Thoracic aorta (tissue), 2 donors: ENCODE measurements at places on chromosomes 2 and 18.

DNA sequence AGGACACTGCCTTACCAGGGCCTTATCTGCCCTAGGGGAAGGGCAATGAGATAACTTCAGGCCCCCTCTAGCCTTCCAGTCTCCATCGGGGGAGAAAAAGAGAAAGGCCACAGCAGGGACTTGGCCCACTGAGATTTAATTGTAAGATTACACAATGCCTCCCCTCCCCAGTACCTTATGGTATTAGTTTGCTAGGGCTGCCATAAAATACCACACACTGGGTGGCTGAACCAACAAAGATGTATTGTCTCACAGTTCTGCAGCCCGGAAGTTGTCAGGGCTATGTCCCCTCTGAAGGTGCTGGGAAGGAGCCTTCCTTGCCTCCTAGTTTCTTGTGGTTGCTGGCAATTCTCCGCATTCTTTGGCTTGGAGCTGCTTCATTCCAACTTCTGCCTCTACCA lies 34.8 kb upstream of the SPATA3 start:
- DNase-seq = no peak

GRCh38 chr2:190859347-190860297 lies 21.0 kb upstream of the GLS start:
- no peak for DNase-seq

DNA sequence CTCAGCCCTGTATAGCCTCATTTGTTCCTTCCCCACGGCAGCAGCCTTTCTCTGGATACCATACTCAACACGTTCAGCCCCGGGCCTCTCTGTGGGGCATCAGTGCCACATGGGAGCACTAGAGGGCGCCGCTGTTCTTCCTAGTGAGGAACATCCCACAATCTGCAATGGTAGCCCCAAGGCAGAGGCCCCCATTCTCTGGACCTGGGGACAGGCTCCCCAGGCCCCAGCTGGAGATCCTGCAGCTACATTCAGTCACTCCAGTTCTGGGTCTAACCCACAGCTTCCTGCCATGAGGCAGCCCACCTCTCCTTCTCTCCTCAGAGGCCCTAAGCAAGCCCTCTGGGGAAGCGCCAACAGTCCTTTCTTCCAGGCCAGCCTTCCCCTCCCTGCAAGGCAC lies 14.2 kb upstream of the SFXN5 start:
- DNase-seq = peak; percentile 80

DNA sequence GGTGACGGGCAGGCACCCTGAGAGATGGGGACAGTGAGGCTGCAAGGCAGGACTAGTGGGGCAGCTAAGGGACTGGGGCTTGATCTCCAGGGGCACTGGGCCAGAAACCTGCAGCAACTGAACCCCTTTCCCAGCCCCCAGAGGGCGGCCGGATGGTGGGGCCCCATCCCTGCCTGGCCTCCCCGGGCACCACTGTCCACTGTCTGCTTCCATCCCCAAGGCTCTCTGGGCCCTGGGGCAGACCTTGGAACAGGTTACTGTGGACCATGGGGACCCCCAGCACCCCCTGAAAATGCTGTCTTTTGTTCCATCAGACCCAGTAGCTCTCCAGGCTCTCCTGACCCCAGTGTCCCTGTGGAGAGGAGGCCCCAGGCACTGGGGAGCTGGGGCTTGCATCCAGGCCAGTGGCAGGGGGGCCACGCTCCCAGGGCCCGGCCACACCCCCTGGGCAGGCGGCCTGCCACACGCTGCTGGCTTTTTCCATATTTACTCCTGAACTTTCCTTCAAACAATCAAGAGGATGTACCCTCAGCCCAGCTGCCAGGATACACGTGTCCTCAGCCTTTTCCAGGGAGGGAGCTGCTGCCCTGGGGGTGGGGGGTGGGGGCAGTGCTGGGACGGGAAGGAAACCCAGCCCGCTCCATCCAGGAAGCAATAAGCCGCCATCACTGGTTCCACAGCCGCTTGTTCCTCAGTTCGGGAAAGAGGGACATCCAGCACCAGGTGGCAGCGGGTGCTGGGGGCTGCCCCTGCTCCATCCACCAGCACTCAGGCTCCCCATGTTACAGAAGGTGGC lies 102.3 kb upstream of the ODC1 start:
- DNase-seq = no peak

- DNase-seq = no peak
These were observed 243.0 kb upstream of the CHST9 start for GRCh38 chr18:27428120-27428519.

DNA sequence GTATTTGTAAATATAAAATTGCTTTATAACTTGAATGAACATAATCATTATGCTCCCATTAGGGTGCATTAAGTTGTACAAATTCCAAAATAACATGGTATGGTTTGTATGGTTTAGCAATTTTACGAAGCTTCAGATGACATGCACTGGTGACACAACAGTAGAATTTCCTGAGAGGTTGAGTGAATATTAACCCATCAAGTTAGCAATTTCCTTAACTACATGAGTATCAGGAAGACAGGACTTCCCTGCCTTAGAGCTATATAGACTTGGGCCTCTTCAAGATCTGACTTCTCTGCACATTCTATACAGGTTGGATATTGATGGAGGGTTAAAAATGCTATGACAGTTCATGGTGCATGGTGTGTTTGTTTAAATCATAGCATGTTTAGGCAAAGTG lies 60.2 kb downstream of the ZC3H6 start:
- DNase-seq = no peak
